ENCODE measurements at places on chromosomes 7 and 10.

GRCh38 chr10:120998251-120998650 lies 147.1 kb downstream of the WDR11 start:
- no peak for DNase-seq

DNA sequence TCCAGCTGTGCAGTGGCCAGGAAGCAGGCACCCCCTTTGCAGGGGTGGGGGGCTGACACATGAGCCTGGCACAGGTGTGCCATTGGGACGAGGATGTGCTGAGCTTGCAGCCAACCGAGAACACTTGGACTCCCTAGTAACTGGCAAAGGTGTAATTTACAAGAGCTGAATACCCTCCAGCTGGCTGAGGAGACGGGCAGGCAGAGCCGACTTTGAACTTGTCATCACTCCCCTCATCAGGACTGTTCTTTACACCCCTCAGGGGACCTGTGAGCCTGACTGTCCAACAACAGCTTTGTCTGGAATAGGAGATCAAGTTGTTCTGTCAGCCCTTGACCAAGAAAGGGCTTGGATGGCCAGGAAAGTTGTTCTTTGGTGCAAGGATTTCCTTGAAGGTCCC lies 61.2 kb downstream of the CDH23 start:
- no peak for DNase-seq

GRCh38 chr10:101611096-101611905 lies 23.2 kb downstream of the DPCD start:
- no peak for DNase-seq

DNA sequence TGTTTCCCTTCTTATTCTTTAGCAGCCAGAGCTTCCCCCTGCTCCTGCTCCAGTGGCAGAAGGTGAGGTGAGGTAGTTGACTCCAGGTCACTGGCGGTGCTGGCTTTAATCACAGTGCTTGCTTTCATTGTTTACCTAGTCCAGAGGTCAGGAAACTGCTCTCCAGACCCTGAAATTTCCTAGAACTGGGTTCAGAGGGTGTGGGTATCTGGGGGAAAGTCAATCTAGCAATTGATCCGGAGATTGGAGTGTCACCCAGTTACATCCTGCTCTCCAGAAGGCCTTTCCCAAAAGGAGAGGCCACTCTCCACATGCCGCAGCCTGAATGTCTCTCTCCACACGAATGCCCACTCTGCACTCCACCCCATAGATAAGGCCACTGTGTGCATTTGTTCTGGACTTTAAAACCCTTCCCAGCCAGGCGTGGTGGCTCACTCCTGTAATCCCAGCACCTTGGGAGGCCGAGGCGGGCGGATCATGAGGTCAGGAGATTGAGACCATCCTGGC lies 2.1 kb upstream of the MBL2 start:
- DNase-seq, result no peak

GRCh38 chr10:5064656-5065055 lies 29.6 kb upstream of the AKR1C3 start:
- DNase-seq, result no peak

GRCh38 chr7:9961161-9961922 lies 1012.3 kb upstream of the PHF14 start:
- DNase-seq, result no peak

DNA sequence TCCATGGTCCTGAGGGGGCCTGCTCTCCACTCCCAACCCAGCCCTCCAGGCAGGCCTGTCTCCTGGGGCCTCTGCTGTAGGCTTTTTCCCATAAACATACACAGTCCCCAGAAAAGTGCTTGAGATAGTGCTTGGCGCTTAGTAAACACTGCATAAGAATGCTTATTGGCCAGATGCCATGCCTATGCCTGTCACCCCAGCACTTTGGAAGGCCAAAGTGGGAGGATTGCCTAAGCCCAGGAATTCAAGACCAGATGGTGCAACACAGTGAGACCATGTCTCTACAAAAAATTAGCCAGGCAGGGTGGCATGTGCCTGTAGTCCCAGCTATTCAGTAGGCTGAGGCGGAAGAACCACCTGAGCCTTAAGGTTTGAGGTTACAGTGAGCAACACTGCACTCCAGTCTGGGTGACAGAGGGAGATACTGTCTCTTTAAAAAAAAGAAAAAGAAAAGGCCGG lies 24.6 kb upstream of the ASL start:
- peak; percentile 66 for DNase-seq
